Heart right ventricle (tissue), 16 donors: ENCODE measurements at places on chromosomes 12 and 14. TPM values are rescaled to one million over a fixed set of nuclear protein-coding genes. Genes with fewer than 3 reads are reported as not detected.

ULK1 gene
- polyA plus RNA-seq = 10.7 TPM

ATG2B gene
- polyA plus RNA-seq = 2.4 TPM

SCN8A gene
- 0.07 TPM for polyA plus RNA-seq

PIANP gene
- polyA plus RNA-seq = 0.58 TPM

CMKLR1 gene
- polyA plus RNA-seq = 2.2 TPM

HELB gene
- polyA plus RNA-seq = 0.16 TPM

INHBE gene
- polyA plus RNA-seq = not detected

HOXC11 gene
- not detected for polyA plus RNA-seq

TAS2R19 gene
- polyA plus RNA-seq = 0.59 TPM

SOS2 gene
- polyA plus RNA-seq = 12.8 TPM

KITLG gene
- polyA plus RNA-seq = 3.6 TPM

KCNA5 gene
- polyA plus RNA-seq = 2.3 TPM
